ENCODE measurements at places on chromosomes 5 and 9.

- DNase-seq, result no peak
These were observed 69.4 kb upstream of the FBXL17 start for GRCh38 chr5:108451269-108451668.

DNA sequence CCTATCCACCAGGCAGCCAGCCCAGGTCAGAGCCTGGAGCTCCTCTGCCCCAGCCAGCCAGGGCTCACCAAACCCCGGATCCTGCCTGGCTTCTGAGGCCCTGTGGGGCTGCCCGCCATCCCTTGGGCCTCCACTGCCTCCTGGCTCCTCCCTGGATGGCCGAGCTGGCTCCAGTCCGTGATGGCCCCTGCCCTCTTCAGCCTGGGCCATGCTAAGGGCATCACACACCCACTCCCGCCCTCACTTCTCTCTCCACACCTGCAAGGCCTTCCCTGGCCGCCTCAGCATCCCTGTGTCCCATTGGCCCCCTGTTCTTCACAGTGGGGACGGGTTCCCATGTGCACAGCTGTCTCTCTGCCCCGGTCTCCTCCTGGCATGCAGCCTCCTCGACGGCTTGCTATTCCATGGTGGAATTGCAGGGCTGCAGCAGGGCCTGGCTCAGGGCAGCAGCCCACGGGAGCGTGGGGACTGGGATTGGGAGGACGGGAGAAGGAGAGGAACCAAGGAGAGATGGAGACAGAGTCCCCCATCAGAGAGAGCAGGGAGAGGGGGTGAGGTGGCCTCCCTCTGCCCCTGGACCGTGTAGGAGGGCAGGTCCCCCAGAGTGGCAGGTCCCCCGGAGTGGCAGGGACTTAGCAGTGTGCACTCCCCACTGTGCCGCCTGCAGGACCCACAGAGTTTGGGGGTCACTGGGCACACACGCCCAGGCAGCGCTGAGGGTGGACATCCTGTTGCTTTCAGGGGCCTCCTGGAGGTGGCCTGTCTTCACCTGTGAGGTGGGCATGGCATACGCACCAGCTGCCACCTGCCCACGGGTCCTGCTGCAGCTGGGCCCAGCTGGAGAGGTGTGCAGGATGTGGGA, 16.7 kb upstream of the RNU6ATAC start:
- no peak for DNase-seq

DNA sequence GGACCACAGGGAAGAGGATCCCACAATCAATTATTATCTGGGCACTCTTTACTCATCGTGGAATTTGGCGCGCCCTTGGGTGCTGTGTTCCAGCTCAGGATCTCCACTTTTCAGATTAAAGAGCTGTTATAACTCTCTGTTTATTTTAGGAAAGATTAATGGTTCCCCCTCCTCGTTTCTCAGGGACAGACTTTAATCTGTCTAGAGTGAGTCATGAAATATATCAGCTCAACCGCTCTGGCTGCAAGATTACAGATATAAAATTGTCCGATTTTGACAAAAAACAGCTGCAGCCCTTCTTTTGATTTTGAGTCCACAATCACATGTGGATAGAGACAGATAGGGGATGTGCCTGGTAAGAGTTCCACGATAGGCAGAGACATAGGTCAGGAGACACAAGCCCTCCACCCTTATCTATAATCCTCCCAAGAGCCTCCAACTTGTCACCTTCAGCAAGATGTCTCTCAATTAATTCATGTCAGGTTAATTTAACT, 77.6 kb upstream of the ANKRD55 start:
- no peak for DNase-seq

DNA sequence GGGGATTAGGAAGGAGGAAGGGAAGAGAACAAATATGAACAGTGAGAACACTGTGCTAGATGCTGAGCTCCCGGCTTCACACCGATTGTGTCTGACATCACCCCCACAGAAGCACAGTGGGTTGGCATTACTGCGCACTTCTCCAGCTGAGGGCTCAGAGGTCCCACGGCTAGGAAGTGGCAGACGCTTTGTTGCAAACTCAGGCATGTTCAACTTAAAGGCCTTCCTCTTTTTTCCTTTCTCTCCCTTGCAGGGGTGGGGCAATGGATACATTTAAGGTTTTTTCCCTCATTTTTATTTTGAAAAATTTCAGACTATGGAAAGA, 15.5 kb upstream of the SHB start:
- DNase-seq, result no peak

DNA sequence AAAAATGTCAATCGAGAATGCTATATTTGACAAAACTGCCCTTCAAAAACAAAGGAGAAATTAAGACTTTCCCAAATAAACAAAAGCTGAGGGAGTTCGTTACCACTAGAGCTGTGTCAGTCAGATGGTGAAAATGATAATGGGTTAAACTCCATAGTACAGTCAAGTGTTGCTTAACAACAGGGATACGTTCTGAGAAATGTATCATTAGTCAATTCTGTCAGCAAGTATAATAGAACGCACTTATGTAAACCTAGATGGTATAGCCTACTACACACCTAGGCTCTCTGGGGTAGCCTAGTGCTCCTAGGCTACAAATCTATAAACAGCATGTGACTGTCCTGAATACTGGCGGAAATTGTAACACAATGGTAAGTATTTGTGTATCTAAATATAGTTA, 138.7 kb downstream of the DRD1 start:
- DNase-seq, result no peak

DNA sequence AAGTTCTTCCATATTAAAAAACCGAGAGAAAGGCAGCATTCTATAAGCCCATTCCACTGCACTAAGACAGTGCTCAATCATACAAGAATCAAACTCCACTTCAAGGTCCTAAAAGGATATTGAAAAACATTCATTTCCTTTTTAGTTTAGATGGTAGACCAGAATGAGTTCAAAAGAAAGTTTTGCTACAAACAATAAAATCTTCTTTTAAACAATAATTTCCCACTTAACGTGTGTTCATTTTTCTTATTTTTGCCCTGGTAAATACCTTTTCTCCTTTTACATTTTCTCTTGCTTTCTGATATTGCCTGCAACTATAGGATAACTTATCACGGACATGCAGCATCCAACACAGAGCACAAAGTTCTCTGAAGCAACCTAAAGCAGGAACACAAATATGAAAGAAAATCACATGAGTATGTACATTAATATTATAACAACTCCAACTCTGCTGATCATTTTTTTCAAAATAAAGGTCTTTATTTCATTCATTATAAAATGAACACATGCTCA, 61.7 kb downstream of the CPLANE1 start:
- no peak for DNase-seq

GRCh38 chr9:77763566-77763965, 115.4 kb upstream of the GNA14 start:
- no peak for DNase-seq

- no peak for DNase-seq
These were observed 22.5 kb upstream of the SHB start for GRCh38 chr9:38091310-38092199.

GRCh38 chr9:76231001-76231400, 163.2 kb downstream of the RFK start:
- no peak for DNase-seq

- DNase-seq, result no peak
These were observed 10.9 kb downstream of the C5orf52 start for GRCh38 chr5:157682257-157682656.

- no peak for DNase-seq
These were observed 65.0 kb downstream of the UGCG start for GRCh38 chr9:111961575-111961974.

GRCh38 chr5:159073026-159073425, 26.7 kb downstream of the EBF1 start:
- DNase-seq, result no peak

- no peak for DNase-seq
These were observed 568.9 kb downstream of the CCDC171 start for GRCh38 chr9:16121601-16122286.

DNA sequence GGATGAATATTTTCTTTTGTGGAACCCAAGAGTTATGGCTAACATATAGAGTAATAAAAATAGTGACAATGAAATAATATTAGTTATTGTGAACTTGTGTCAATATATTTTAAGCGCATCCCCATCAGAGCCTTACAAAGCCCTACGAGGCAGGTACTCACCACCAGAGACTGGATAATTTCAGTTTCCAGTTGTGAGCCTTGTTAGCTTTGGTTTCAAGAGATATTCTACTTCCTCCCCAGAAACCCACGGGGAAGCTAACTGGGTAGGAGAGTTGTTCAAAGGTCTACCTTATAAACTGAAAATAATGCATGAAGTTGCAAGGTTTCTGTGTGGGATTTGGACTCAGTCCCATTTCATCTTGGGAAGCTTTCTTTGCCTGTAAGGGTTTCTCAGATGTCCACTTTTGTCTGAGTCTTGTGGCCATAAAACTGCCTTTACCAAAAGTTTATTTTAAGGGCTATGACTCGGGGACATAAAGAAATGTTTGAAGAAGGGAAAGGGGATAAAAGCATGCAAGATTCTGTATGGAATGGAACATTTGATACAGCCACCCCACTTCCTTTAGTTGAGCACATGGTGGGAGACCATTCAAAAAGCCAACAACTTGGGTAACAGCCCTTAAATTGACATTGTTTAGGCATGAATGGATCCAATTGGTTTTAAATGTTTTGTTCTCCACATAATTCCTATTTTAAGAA, 57.4 kb upstream of the ANKRD55 start:
- no peak for DNase-seq

DNA sequence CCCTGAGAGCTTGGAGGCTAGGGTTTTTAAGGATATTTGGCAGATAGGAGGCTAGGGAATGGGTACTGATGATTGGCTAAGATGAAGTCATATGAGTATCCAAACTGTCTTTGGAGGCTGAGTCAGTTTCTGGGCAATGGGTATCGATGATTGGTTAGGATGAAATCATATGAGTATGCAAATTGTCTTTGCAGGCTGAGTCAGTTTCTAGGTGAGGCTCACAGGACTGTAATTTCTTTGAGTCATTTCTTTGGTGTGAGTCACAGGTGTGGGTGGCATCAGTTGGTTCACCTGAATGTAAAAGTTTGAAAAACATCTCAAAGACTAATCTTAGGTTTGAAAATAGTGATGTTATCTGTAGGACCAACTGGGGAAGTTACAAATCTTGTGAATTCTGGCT, 1068.0 kb downstream of the NR2F1-AS1 start:
- no peak for DNase-seq

DNA sequence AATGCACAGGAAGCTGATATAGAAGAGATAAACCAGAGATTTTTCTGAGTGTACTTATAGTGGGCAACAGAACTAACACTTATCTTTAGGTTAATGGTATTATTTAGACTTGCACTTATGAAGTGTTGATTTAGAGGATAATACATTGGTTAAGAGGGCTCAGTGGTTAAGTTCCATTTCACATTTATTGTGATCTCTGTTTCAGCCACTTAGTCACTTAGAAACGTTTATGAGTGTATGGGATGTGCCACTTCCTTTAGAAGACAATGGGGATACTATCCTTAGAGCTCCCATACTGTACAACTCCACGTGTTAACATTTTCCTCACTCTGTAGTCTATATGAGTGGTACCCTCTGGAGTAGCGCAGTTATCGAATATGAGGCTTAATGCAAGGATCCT, 57.5 kb downstream of the PIP5K1B start:
- DNase-seq, result no peak

GRCh38 chr5:14181299-14181968, 38.3 kb downstream of the TRIO start:
- no peak for DNase-seq

DNA sequence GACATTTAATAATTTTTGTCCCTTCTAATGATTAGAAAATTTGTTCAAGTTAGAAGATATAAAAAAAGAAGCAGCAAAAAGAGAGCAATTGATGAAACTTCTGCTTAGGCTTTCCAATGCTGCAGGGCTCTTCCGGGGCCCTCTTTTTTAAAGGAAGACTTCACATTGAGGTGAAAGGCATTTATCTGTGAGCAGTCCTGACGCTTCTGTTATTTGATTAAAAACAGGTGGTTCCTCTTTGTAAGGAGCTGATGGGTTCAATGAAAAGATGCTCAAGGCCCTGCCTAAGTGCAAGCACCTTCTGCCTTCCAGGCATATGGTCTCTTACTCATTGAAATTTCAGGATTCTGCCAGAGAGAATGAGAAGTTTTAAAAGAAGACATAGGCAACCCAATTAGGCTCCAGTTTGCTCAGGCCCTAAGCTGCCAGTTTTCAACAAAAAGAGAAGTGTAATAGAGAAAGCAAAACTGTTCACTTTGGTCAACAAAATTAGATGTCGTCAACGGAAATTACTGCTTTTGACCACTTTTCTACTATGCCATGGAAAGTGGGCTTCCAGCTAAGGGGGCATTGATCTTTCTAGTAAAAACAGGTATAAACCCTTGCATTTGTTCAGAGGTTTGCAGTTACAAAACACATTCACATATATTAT, 100.2 kb downstream of the INSYN2B start:
- no peak for DNase-seq

DNA sequence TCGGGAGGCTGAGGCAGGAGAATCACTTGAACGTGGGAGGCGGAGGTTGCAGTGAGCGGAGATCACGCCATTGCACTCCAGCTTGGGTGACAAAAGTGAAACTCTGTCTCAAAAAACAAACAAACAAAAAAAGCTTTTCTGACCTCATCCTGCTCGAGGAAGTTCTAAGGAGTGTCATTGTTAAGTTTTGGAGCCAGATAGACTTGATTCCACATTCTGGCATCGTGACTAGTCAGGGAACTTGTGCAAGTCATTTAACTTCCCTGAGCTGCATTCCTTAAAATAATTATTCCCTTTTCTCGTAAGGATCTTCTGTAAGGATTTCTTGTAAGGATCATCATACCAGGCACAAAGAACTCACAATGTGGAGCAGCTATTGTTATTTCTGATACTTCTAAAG, 26.2 kb downstream of the SNX24 start:
- DNase-seq, result no peak

GRCh38 chr9:33737811-33738606, 57.4 kb upstream of the PRSS3 start:
- DNase-seq, result no peak

GRCh38 chr9:17088566-17088965, 46.3 kb upstream of the CNTLN start:
- no peak for DNase-seq

DNA sequence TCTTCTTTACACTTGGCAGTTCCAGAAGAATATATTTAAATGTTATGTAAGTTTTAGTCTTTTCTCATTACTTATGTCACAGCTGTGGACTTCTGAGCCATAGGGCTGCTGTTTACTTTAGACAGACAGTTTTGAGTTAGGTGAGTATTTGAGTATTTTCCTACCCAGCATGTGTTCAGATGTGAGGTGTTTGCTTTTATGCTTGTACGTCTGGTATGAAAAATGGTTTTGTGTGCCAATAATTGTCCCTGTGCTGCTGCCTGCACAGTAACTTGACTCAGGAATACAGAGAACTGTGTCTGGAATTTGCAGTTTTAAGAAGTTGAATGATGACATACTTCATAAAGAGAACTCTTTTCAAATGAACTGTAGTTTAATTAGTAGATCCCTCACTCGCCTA, 20.8 kb downstream of the MEGF10 start:
- DNase-seq, result no peak

- DNase-seq, result no peak
These were observed 524 bp downstream of the FUBP3 start for GRCh38 chr9:130579738-130580463.

GRCh38 chr5:147687118-147687517, 95.4 kb downstream of the JAKMIP2 start:
- no peak for DNase-seq

- DNase-seq, result peak; percentile 20
These were observed at the start of gene PCDHGA6 for GRCh38 chr5:141373673-141374317. PCDHGA6 (plus strand) TSS chr5:141373891; CDS start chr5:141374084, 193 bp downstream.

GRCh38 chr9:127144670-127145445, 22.4 kb upstream of the ANGPTL2 start:
- no peak for DNase-seq

GRCh38 chr5:151897896-151898295, 26.8 kb downstream of the GLRA1 start:
- DNase-seq, result no peak

Data from T-cell (primary cell).